ENCODE measurements at places on chromosomes 11 and 22. TPM values are rescaled to one million over a fixed set of nuclear protein-coding genes. Genes with fewer than 3 reads are reported as not detected.

CHRM1 gene
- total RNA-seq = not detected

TMEM134 gene
- 53.1 TPM for total RNA-seq

OR52I1 gene
- not detected for total RNA-seq

CCDC81 gene
- 0.30 TPM for total RNA-seq

TTC12 gene
- 6.2 TPM for total RNA-seq

OR2AG1 gene
- total RNA-seq = not detected
